ENCODE measurements at places on chromosomes 16 and 17.

- no peak for DNase-seq
Observed at GRCh38 chr16:87979352-87979751, 28.1 kb downstream of the BANP start.

DNA sequence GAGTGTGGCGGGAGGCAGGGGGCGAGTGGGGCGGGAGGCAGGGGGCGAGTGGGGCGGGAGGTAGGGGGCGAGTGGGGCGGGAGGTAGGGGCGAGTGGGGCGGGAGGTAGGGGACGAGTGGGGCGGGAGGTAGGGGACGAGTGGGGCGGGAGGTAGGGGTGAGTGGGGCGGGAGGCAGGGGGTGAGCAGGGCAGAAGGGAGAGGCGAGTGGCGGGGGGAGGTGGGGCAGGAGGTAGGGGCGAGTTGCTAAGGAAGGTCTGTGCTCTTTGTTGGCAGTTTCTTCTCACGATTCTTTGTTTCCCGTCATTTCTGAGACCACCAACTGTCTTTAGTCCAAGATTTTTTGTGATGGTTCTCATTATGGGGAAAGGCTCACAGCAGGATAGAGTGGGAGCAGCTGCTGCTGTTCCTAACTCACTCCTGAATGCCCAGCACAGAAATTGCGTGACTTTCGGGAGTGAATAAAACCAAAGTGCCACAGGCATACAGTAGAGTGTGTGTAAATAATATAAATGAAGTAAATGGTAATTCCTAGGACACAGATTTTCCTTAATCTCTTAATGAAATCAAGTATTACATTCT lies 44.7 kb downstream of the COG7 start:
- DNase-seq = no peak

DNA sequence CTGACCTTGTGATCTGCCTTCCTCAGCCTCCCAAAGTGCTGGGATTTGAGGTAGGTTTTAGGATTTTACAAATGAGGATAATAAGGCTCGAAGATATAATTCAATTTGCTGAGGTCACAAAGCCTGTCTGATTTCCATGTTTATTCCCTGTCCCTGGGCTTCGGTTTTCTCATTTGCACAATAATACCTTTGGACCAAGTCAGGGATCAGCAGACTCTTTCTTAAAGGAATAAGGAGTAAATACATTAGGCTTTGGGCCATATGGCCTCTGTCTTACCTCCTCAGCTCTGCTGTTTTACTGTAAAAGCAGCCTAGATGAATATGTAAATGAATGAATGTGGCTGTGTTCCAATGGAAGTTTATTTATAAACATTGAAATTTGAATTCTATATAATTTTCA lies 442.8 kb downstream of the HS3ST4 start:
- DNase-seq = no peak

GRCh38 chr17:55144518-55144917 lies 120.2 kb upstream of the HLF start:
- DNase-seq = no peak

DNA sequence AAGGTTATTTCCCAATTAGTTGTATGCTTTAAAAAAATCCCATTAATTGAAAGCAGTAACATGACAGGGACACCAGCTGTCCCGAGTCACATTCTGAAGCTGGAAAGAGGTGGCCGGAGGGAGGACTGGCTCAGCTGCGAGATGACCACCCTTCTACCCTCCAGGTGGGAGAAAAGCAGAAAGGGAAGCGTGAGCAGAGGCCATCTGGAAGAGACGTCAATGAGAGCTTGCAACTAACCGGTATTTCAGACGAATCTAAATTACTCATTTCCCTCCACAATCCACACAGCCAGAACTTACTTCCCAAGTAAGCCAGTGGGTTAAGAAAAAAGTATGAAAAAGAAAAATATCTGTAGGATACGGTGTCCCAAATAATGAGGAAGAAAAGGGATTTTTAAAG lies 28.5 kb upstream of the SLC38A8 start:
- DNase-seq = no peak

GRCh38 chr16:57630407-57630797 lies 2.0 kb downstream of the ADGRG1 start:
- no peak for DNase-seq

DNA sequence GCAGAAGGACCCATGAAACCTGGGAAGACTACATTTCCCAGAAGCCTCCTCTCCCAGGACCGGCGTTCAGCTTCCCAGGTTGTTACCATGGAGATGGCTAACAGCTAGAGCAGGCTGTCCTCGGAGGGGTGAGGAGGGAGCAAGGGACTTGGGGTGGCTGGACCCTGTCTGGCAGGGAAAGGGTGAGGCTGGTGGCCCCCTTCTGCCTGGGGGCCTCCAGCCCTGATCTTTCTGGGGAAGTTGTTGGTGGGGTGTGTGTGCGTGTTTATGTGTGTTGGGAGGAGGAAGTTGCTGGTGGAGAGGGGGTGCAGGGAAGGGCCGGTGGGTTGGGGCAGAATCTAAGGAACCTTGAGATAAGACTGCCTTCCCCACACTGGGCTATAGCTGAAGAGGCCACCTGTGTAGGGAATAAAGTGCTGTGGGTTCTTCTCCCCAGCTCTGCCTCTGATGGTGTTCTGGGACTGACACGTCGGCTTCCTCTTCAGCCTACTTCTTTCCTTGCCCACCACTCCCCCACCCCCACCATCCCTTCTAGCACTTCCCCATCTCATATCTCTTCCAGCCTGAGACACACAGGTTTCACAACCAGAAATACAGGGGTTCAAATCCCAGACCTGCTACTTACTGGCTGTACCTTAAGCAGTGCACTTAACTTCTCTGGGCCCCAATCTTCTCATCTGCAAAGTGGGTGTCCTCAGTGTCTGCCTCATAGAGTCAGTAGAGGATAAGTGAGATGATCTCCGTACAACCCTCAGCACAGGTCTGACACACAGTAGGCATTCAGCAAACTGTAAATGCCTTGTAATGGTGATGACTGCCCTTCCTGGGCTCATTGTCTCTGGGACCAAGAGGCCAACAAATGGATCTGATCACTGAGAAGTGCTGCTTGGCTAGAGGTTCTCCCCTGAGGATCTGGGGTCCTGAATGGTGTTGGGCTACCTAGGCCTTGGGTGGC lies at the start of gene DRC7:
TSS of gene DRC7 (plus strand) at position 82 of the 955 bp plus-strand sequence. CDS start 3,144 bp downstream, outside the sequence.
- peak; percentile 50 for DNase-seq

DNA sequence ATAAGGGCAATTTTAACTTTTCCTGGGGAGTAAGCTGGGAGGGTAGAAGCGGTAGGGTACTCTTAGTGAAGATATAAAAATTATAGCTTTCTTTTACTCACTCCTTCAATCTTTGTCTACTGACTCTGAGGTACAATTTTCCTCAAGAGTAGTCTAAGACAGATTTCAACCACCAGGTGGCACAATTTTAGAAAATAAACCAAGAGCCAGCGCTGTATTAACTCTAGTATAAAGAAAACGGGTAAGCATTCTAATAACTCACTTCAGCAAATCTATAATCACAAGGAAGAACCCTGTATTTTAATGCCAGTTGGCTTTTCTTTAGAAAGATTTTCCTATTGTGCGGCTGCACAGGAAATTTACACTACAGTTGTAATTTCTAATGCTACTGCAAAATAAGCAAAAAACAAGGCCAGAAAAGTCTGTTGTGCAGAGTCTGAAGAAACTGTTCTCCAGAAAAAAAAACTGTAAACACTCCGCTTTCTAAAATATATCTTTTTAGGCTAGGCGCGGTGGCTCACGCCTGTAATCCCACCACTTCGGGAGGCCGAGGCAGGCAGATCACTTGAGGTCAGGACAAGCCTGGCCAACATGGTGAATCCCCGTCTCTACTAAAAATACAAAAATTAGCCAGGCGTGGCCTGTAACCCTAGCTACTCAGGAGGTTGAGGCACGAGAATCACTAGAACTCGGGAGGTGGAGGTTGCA lies 1.9 kb downstream of the CMC2 start:
- DNase-seq = peak; percentile 72

DNA sequence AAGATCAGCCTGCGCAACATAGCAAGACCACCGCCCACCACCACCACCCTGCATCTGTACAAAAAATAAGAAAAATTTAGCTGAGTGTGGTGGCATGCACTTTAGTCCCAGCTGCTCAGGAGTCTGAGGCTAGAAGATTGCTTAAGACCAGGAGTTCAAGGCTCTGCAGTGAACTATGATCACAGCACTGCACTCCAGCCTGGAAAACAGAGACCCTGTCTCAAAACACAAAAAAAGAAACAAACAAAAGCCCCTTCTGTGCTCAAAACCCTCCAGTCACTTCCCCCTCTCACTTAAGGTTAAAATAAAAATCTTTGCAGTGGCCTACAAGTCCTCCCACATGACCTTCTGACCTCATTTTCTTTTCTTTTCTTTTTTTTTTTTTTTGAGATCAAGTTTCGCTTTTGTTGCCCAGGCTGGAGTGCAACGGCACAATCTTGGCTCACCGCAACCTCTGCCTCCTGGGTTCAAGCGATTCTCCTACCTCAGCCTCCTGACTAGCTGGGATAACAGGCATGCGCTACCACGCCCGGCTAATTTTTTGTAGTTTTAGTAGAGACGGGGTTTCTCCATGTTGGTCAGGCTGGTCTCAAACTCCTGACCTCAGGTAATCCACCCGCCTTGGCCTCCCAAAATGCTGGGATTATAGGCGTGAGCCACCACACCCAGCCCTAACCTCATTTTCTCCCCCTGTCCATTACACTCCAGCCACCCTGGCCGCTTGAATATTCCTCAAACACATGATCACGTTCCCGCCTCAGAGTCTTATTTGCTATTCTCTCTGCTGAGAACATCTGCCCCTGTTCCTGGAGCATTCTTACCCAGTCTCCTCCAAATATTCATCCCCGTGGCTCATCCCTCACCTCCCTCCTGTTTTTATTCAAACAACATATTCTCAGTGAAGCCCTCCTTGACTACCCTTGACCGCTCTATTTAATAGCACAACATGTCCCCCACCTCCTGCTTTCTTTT lies 126.6 kb upstream of the MED13 start:
- DNase-seq = no peak

DNA sequence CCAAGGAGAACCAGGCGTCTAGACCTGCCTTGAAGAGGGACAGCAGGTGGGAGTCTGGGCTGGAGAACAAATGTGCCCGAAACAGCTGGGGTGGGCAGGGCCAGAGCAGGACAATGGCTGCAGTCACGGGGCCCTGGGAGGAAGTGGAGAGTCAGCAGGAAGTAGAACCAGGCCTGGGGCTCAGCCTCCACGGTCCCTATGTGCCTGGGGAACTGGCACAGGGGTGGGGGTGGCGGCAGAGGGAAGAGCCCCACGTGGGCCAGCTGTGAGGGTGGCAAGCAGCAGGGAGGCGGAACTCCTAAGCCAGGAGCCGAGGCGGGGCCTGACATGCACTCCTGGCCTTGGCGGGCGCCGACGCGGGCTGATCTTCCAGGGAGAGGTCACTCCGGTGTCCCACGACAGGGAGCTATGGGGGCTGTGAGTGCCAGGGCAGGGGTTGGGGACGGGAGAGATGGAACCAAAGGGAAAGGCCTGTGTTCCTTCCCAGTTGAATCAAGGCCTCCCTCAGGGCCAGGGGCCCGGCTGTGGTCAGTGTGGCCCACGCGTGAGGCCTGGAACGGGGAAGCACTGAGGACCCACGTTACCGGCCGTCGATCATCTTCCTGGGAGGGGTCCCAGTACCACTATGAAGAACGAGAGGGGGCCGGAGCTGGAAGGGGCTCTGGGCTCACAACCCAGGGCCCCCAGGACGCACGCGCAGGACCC lies 42.7 kb downstream of the TIMM22 start:
- peak; percentile 37 for DNase-seq

GRCh38 chr16:21994856-21995465 lies 6.0 kb downstream of the PDZD9 start:
- DNase-seq = no peak

GRCh38 chr17:8894673-8895578 lies 27.5 kb upstream of the PIK3R6 start:
- peak; percentile 79 for DNase-seq

GRCh38 chr17:42586514-42587230 lies 9.1 kb upstream of the PSMC3IP start:
- DNase-seq = no peak

DNA sequence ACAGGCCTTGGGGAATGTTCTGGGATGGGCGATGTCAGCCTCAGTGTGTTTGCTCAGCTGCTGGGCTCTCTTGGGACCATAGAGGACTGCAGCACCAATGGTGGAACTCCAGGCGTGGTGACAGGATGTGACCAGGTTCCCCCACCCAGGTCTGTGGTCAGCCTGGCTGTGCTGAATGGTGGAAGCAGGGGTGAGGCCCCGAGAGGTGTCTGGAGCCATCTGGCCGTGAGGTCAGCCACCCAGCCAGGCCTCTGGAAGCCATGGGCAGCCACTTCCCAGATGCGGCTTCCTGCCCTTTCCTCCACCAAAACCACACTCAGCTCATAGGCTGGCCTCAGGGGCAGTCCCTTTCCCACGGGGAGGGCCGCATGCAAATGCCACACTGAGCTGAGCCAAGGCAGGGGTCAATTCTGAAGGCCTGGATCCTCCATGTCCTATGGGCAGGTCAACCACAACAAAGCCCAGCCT lies 7.8 kb upstream of the MAPK7 start:
- DNase-seq = peak; percentile 61

DNA sequence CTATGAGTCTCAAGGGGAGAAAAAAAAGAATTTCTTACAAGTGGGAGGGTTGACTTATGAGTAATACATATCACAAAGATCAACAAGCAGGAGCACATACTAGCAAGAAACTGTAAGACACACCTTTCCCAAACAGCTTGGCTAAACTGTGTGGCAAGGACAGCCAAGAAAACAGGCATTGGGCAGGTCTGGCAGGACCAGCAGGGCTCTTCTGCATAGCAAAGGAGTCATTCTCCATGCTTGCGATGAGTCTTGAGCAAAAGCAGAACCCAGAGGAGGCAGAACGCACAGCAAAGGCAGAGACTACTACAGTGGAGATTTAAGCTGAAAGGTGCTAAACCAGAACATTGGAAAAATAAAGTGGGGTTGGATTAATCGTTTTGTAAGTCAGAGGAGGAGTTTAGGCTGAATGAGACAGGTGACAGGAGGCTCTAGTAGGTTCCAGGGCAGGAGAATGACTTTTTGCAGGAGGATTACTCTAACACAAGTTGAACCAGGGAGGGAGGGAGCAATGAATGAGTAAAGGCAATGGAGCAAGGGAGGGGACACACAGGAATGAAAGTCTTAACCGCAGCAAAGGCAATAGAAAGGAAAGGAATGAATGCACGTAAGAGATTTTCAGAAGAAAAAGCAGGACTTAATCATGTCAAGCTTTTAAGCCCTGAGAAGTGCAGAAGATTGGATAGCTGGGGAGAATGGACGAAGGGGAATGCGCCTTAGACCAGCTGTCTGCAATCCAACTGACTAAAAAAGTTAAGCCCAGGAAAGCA lies 2.7 kb downstream of the N4BP1 start:
- peak; percentile 28 for DNase-seq

- peak; percentile 59 for DNase-seq
Observed at GRCh38 chr17:78358538-78359320, 1.1 kb downstream of the SOCS3 start.

DNA sequence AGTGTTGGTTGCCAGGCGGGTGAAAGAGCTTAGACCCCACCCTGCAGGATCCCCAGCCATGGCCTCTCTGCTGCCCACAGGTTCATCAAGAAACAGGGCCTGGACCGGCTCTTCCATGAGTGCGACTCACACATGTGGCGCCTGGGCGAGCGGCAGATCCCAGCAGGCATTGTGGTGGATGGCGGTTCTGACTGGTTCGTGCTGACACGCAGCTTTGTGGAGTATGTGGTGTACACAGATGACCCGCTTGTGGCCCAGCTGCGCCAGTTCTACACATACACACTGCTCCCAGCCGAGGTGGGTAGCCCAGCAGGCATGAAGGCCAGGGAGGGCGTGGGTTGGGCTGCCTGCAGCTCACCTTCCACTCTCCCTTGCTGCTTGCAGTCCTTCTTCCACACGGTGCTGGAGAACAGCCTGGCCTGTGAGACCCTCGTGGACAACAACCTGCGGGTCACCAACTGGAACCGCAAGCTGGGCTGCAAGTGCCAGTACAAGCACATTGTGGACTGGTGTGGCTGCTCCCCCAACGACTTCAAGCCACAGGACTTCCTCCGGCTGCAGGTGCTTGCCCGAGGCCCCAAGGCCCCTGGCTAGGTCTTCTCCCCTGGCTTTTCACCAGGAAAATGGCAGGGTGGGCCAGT lies 9.9 kb downstream of the XYLT2 start:
- no peak for DNase-seq

All from cardiac fibroblast (primary cell).